ENCODE measurements at places on chromosomes 11 and 22.
A peak's percentile ranks its signal among the peaks of the same experiment; 100 is the strongest.

- no peak for DNase-seq
These were observed 8.4 kb upstream of the MGAT3 start for GRCh38 chr22:39448205-39449054.

DNA sequence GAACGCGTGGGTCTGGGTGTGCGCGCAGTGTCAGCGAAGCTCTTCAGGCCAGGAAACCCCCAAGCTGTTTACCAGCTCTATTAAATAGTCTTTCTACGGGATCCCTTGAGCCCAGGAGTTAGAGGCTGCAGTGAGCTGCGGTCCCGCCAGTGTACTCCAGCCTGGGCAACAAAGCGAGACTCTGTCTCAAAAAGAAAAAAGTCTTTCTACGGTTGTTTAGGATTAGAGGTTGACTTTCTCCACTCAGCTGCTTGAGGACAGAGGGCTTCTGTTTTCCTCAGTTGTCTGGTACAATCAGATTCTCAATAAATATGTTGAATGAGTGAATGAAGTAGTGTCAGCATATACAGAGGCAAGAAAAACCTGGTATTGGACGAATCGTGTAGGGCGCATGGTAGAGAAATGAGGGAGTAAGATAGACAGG, 619 bp downstream of the SART1 start:
- DNase-seq, result no peak

DNA sequence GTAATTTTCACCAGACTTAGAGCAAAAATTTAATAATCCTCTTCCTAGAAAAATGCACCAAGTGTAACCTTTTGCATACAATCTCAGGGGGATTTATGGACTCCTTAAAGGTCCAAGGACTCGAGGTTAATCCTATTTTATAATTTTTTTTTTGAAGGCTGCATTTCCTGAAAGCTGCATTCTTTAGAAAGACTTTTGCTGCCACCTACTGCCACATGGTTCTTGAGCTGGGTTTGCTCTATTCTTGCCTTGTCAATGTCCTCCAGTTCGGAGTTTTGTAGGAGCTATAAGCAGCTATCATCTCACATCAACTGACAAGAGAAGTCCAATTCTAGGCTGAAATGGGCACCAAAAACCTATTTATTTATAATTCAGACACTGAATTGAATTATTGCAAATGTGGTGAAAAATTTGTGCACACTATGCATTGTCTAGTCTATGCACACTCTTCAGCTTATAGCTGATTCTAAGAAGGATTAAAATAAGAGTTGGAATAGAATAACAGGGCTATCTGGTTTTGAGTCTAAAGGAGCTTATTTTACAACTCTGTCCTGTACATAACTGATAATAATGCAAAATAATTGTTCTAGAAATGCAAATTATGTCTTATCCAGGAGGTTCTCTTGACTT, 31.3 kb downstream of the TRAF6 start:
- no peak for DNase-seq

- DNase-seq, result no peak
These were observed 30.3 kb upstream of the NECTIN1 start for GRCh38 chr11:119759324-119759723.

DNA sequence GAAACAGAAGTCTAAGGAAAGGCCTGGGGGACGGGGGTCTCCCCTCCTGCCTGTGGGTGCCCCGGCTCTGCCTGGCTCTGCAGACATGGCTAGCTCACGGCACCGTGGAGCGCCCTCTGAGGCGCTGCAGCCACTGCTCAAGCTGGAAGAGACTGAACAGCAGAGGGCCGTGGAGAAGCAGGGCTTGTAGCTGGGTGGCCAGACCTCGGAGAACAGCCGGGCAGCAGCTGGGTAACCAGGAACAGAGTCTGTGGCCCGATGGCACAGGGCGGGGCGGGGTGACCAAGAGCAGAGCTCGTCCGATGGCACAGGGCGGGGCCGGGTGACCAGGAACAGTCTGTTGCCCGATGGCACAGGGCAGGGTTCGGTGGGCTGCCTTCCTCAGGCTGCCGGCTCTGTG, 18.1 kb downstream of the RNH1 start:
- DNase-seq, result no peak

DNA sequence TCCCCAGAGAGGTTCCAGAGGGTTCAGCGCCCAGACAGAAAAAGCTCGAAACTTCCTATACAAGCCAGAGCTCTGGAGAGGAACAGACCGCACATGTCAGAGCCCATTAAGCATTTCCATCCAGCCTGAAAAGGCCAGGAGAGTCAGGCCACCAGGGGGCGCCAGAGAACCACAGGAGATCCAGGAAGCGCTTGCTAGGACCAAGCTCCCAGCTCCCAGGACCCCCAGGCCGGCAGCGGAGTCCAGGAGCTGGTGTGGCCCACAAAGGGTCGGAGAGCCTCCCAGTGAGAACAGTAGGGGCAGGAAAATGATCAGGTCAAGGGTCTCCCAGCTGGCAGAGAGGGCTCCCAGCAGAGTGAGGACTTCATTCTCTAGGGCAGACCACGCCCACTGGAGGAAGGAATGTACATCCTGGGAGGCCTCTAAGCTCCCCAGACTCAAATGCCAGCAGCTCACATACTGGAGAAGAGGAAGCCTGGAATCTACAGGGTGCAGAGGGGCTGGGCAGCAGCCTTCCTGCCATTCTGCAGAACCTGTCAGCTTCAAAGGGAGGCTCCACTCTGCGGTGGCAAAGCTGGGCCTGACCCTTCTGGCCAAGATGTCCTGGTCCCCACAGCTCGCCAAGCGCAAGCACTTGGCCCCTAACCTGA, 2.1 kb upstream of the MEI1 start:
- peak; percentile 96 for DNase-seq

DNA sequence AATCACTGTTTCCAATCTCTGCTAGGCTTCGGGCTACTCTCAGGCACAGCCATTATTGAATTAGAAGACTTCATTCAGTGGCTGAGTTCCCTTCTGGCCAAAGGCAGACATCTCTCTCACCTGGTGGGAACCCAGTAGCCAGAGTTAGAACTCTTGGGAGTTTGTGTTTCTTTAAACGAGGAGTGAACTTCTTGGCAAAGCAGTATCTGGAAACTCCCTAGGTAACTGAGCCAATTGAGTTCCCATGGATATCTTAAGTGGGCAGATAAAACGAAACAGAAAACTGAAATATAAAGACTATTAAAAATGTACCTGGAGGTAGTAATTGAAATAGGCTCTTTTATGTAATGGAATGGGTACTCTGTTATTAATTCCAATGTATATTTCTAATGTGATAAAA, 125.6 kb downstream of the NELL1 start:
- DNase-seq, result no peak

DNA sequence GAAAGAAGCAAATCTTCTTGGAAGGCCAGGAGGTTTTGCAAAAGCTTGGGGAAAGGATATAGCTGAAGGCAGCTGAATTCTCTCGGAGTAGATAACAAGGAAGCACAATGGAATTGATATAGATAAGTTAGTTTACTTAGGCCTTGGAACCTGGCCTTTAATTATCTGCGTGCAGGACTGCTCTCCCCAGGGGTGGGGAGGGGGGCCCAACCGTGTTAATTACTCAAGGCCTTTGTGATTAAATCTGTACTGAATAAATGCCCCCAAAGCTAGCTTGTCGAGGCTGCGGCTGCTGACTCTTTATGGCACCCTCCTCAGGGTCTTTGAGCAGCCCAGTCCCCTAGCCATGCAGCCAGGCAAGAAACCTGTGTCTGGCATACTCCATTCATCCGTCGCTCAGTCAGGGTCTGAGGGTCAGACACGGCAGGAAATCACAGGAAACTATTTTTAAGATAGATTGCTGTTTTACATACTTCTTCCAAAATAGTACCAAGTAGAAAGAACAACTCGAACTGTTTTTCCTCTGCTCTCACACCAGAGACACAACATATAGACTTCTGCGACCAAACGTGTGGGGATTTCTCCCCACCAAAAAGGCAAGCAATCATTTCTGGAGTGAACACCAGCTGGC, 36.5 kb downstream of the MS4A2 start:
- DNase-seq, result no peak

- DNase-seq, result no peak
These were observed 10.9 kb downstream of the ACO2 start for GRCh38 chr22:41479671-41480396.

DNA sequence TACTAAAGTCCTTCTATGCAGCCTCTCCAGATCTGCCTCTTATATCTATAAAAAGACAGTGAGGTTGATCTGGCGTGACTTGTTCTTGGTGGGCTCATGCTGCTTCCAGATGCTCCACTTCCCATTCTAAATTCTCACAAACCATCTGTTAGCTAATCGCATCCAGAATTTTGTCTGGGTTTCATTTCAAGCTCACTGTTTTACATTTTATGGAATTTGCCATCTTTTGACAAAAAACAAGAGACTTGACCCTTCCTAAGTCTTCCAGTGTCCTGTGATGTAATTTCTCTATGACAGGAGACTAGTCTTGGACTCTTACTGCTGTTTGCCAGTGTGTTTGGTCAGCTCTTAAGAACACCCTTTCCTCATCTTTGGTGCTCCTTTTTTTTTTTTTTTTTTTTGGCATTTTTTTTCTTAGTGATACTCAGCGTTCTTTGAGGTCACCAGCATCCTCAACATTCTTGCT, 23.0 kb downstream of the CRKL start:
- no peak for DNase-seq

- DNase-seq, result no peak
These were observed 106.4 kb downstream of the BRD1 start for GRCh38 chr22:49721211-49721763.

DNA sequence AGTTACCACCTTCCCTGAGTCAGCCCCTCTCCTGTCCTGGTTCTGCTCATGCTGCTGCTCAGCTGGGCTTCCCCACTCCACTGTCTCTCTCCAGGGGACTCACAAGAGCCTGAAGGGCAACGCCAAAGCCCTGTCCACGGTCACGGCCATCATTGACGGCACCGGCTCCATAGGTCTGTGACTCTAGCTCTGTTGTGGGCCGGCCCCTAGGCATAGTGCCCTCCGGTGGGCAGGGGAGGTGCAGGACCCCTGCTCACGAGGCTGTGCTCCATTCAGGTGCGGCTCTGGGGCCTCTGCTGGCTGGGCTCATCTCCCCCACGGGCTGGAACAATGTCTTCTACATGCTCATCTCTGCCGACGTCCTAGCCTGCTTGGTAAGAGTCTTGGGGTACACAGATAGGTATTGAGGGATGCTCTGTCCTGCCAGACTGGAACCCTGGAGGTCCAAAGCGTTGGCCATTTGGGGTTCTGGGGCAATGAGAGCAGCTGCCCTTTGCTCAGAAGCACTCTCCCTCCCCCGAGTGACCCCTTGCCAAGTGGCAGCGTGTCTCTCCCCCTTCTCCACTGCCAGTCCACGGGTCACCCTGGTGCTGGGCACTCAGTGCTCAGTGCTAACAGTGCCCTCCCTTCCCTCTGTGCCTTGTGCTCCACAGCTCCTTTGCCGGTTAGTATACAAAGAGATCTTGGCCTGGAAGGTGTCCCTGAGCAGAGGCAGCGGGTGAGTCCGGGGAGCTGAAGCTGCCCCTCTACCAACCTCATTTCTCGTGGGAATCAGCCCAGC, 22.4 kb downstream of the SLC37A2 start:
- no peak for DNase-seq
